ENCODE measurements at places on chromosomes 12 and 14.

DNA sequence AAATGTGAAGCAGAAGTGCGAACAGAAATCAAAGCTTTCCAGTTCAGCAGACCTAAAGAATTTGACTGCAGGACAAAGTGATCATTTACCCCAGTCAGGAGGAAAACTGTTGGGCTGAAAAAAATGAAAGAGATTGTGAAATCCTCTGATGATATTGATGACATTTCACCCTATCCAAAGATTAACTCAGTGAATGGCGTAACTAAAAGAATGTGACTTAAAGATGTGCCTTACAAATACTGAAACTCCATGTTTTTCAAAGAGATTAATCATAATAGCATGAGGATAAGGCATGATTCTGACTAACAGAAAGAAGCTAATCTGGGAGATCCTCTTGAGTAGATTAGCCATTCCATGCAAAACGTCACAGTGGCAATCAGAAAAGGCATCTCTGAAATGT lies 225.6 kb downstream of the DUSP6 start:
- no peak for DNase-seq

- DNase-seq, result peak; percentile 68
These were observed 6.5 kb downstream of the NFE2 start for GRCh38 chr12:54294152-54294952.

- DNase-seq, result no peak
These were observed 758.4 kb downstream of the BCL11B start for GRCh38 chr14:98513558-98513957.

GRCh38 chr12:113030875-113031525 lies 25.5 kb upstream of the DTX1 start:
- peak; percentile 63 for DNase-seq

GRCh38 chr12:7269273-7269672 lies 34.6 kb upstream of the ACSM4 start:
- DNase-seq, result no peak

GRCh38 chr12:44930972-44931600 lies 55.0 kb upstream of the NELL2 start:
- peak; percentile 41 for DNase-seq

DNA sequence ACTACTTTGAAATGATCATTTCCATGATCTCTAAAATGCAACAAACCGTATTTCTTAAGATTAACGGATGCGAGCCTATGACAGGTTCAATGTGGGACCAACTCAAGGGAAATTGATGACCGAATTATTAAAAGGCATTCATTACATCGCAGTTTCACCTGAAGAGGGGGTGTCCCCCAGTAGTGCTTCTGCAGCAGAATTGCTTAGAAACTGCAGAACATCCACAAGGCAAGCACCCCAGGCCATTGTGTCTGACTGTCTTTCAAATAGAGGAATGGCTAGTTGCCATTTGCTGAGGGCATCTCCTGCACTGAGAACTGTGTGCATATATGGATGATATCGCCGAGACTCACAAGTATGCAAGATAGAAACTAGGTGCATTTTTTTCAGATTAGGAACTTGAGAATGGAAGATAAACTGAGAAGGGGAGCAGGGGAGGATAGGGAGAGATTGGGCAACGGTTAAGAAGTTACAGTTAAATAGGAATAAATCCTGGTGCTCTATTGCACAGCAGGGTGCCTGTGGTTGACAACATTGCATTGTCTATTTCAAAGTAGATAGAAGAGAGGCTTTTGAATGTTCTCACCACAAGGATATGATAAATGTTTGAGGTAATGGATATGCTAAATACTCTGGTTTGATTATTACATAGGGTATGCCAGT lies 234.3 kb upstream of the PLEKHG7 start:
- DNase-seq, result no peak

- DNase-seq, result no peak
These were observed 29.2 kb downstream of the BTBD7 start for GRCh38 chr14:93303659-93304058.

DNA sequence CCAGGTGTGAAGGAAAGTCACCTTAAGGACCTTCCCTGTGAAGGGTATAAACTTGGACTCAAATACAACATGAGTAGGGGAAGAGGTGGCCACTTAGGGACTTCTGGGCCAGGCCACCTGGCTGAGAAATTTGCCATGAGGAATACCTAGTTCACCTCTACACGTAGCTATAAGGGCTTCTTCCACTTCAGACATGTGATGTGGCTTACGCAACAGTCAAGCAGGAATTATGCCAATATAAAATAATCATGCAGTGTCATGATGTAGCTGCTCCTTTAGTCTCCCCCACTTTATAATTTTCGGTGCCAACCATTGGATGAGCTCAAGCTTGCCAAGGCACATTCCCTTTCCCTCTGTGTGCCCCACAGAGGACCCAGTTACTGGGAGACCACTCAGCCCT lies 166.6 kb upstream of the BCL2L14 start:
- no peak for DNase-seq

DNA sequence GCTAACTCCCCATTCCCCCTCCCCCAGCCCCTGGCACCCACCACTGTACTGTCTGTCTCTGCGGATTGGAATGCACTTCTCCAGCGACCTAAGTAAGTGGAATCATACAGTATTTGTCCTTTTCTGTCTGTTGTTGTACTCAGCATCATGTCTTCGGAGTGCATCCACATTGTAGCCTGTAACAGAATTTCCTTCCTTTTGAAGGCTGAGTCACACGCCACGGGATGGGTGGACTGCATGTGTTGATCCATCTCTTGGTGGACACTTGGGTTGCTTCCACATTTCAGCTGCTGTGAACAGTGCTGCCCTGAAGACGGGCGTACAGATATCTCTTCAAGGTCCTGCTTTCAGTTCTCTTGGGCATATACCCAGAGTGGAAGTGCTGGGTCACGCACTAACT lies 34.4 kb downstream of the DDX51 start:
- DNase-seq, result no peak

- no peak for DNase-seq
These were observed 19.2 kb downstream of the GYS2 start for GRCh38 chr12:21585485-21585884.

- no peak for DNase-seq
These were observed 63.1 kb downstream of the B4GALNT3 start for GRCh38 chr12:522692-523378.

- DNase-seq, result no peak
These were observed 102.2 kb upstream of the BCL2L14 start for GRCh38 chr12:11968516-11968915.

GRCh38 chr12:56867216-56867615 lies 67.0 kb downstream of the SDR9C7 start:
- DNase-seq, result no peak

- no peak for DNase-seq
These were observed 42.6 kb downstream of the SH2B3 start for GRCh38 chr12:111448266-111448830.

DNA sequence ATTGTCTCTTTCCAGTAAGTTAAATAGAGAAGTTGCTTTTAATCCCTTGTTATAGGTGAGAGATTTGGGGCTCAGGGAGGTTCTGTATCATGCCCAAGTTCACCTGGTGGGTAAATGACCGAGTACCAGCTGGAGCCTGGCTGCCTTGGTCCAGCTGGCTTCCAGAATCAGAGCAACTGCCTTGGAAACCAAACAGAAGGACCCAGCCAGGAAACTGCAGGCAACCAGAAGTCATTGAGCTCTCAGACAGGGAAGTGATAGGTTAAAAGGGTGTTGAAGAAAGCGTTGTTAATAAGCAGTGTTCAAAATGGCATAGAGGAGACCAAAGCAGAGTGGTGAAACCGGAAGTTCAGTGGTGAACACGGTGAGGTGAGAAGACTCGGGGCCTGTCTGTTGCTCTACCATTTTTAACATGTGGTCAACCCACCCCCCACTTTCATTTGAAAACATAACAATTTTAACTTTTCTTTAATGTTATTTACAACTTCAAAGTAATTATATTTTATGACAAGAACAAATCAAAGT lies 54.9 kb downstream of the PLEKHG7 start:
- DNase-seq, result no peak

DNA sequence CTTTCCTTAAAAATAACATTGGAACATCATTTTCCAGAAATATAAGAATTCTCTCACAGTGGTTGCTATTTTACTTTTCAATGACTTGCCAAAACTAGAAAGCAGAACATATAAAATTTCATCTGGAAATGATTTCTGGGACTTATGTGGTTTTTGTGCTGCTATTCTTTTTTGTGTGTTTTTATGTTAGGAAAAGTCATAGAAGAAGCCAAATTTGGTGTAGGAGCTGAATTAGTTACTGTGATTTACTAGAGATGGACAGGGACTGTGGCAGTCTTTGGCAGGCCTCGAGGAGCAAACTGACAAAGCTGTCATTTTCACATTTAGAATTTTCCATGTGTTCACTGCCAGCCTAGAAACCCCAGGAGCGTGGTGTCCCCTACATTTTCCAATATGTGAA lies 38.3 kb upstream of the LDHB start:
- no peak for DNase-seq

- DNase-seq, result no peak
These were observed 214.1 kb downstream of the DUSP6 start for GRCh38 chr12:89138048-89138852.

DNA sequence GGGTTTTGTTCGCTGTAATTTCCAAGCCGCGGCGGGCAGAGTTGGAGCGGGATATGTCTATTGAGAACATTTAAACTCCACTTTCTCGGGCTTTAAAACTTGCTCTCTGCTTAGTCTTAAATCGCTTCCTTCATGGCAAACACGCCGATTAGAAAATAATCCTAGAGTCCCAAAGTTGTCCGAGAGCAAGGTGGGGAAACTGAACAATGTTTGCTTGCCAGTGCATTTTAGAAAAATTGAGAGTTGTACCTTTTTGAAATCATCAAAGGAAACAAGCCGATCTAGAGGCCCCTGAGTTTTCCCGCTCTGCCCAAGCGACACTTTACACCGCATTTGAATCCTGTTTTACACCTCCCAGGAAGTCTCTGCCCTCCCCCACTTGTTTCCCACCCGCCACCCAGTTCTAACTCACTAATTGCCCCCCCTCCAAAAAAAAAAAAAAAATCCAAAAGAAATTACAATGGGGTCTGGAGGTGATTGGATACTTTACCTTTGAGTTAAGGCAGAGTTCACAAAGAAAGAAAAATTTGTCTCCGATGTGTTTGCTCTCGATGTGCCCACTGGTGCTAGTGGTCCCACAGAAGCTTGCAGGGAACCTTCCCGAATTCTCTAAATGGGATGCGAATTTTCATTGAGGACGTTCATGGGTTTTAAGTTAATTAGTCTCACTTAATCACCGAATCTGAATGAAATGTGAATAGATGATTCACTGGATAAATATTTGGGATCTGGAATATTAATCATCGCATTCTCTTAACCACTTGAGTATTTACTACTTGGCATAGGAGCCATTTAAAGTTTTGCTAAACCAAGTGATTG lies 2.3 kb downstream of the HMGA2 start:
- no peak for DNase-seq

DNA sequence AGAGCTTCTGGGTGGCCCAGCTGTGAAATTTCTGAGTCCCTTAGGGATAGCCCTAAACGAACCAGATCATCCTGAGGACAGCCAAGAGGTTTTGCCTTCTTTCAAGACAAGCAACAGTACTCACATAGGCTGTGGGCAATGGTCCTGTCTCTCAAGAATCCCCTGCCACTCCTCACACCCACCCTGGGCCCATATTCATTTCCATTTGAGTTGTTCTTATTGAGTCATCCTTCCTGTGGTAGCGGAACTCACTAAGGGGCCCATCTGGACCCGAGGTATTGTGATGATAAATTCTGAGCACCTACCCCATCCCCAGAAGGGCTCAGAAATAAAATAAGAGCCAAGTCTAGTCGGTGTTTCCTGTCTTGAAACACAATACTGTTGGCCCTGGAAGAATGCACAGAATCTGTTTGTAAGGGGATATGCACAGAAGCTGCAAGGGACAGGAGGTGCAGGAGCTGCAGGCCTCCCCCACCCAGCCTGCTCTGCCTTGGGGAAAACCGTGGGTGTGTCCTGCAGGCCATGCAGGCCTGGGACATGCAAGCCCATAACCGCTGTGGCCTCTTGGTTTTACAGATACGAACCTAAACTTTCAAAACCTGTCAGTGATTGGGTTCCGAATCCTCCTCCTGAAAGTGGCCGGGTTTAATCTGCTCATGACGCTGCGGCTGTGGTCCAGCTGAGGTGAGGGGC lies 38.9 kb downstream of the DAD1 start:
- no peak for DNase-seq

- DNase-seq, result no peak
These were observed 120.1 kb downstream of the RALGAPA1 start for GRCh38 chr14:35689000-35689460.

DNA sequence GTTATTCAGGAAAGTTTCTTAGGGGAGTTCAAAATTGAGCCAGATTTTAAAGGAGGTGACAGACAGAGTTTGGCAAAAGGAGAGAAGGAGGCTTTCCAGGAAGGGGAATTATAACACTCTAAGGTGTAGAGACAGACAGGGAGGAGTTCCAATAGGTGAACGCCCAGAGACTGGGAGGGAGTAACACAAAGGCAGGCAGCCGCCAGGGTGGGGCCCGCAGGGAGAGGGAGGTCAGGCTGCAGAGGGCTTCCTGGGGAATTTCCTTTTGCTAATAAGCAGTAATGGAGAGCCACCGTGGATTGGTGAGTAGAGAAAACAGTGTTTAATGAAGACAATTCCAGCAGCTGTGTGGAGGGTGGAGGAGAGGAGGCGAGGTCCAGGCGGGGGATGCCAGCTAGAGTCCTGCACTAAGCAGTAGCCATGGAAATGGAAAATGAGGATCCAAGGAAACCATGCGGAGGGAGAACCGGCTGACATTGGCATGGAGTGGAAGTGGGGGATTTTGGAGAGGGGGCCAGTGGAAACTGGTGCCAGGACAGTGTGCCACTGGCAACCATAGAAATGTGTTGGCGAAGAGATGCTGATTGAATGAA lies 22.2 kb downstream of the GRIN2B start:
- no peak for DNase-seq

- DNase-seq, result no peak
These were observed 3.5 kb downstream of the ELK3 start for GRCh38 chr12:96197503-96198272.

- no peak for DNase-seq
These were observed 37.0 kb downstream of the BTG1 start for GRCh38 chr12:92108651-92109050.

GRCh38 chr14:52025310-52025709 lies 36.0 kb downstream of the RTRAF start:
- DNase-seq, result no peak

Data from NCI-H526 (cell line).